ENCODE measurements at places on chromosomes 2 and 18. TPM values are rescaled to one million over a fixed set of nuclear protein-coding genes. Genes with fewer than 3 reads are reported as not detected.

Gene SERPINB13
- not detected for total RNA-seq

Gene EGR4
- total RNA-seq: not detected

Gene SERTAD2
- total RNA-seq: 3.4 TPM

Gene ARHGAP25
- total RNA-seq: 11.7 TPM

Gene FRZB
- 0.13 TPM for total RNA-seq

Gene TRAPPC8
- total RNA-seq: 68.9 TPM

Gene CAPN14
- total RNA-seq: 0.13 TPM

Gene PPM1G
- total RNA-seq: 113 TPM

Gene RTTN
- total RNA-seq: 21.3 TPM

Gene C1GALT1C1L
- not detected for total RNA-seq

Gene TPRKB
- 27.2 TPM for total RNA-seq

Gene PHOSPHO2
- total RNA-seq: 2.4 TPM

Gene RGPD8
- total RNA-seq: 5.2 TPM

Gene TGIF1
- 75.6 TPM for total RNA-seq

Gene FZD7
- total RNA-seq: 0.16 TPM

Gene ICA1L
- total RNA-seq: 1.9 TPM

Gene INPP1
- 18.6 TPM for total RNA-seq

Gene OST4
- 391 TPM for total RNA-seq

Gene CCDC68
- total RNA-seq: 0.63 TPM

Gene MAP4K4
- 210 TPM for total RNA-seq

Gene AQP12B
- not detected for total RNA-seq

Gene CHAC2
- total RNA-seq: 3.9 TPM

Gene SLC8A1
- total RNA-seq: 1.9 TPM

Gene TBR1
- not detected for total RNA-seq

Gene ACTR2
- 156 TPM for total RNA-seq

Gene HOXD13
- total RNA-seq: not detected

Gene CCDC88A
- total RNA-seq: 25.3 TPM

Gene IL1F10
- not detected for total RNA-seq

Gene RUFY4
- total RNA-seq: not detected

Gene CROCC2
- total RNA-seq: not detected

Gene OXER1
- not detected for total RNA-seq

Gene SNORC
- total RNA-seq: 0.63 TPM

Gene EMX1
- total RNA-seq: not detected

Gene PFN4
- 0.32 TPM for total RNA-seq

Gene CCBE1
- 1.2 TPM for total RNA-seq

Gene DYNAP
- not detected for total RNA-seq

Gene CXCR4
- 130 TPM for total RNA-seq

Gene PCARE
- total RNA-seq: not detected

Gene PLA2R1
- total RNA-seq: 37.4 TPM

Gene RPRM
- total RNA-seq: not detected

Gene B4GALT6
- total RNA-seq: 7.0 TPM

Gene TANC1
- 123 TPM for total RNA-seq

Gene SALL3
- not detected for total RNA-seq

Gene GPAT2
- total RNA-seq: 11.3 TPM

Gene OBSL1
- 13.9 TPM for total RNA-seq

Gene MGAT4A
- 25.7 TPM for total RNA-seq

Gene RBKS
- 1.2 TPM for total RNA-seq

Gene SULT1C4
- 82.8 TPM for total RNA-seq

Gene GALNT5
- total RNA-seq: under 0.01 TPM
